Right renal cortex interstitium (tissue), 3 donors: ENCODE measurements at places on chromosomes 2 and 18. TPM values are rescaled to one million over a fixed set of nuclear protein-coding genes. Genes with fewer than 3 reads are reported as not detected.

LAMA1 gene
- polyA plus RNA-seq: 72.4 TPM

GRCh38 chr2:73919596-73920228 is 7.0 kb upstream of the DGUOK start:
- no peak for DNase-seq

DNA sequence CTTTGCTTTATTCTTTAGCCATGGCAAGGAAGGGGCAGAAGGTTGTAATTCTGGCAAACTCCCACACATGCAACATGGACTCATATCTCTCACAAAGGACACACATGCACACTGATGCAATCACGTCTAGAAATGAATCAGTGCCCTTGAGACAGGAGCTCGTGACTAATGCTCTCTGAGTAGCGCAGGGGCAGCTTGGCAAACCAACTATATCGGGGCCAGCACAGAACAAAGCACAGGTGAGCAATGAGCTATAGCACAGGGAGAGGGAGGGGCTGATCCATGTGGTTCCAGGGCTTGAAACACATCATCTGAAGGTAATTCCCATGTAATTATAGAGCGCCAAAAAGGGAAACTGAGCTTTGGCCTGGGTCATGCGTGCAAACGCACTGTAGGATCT is 165.2 kb upstream of the KLF7 start:
- DNase-seq: no peak

TDRD15 gene
- polyA plus RNA-seq: 0.06 TPM

GRCh38 chr2:234091883-234092282 is 41.4 kb downstream of the SPP2 start:
- DNase-seq: no peak

DNA sequence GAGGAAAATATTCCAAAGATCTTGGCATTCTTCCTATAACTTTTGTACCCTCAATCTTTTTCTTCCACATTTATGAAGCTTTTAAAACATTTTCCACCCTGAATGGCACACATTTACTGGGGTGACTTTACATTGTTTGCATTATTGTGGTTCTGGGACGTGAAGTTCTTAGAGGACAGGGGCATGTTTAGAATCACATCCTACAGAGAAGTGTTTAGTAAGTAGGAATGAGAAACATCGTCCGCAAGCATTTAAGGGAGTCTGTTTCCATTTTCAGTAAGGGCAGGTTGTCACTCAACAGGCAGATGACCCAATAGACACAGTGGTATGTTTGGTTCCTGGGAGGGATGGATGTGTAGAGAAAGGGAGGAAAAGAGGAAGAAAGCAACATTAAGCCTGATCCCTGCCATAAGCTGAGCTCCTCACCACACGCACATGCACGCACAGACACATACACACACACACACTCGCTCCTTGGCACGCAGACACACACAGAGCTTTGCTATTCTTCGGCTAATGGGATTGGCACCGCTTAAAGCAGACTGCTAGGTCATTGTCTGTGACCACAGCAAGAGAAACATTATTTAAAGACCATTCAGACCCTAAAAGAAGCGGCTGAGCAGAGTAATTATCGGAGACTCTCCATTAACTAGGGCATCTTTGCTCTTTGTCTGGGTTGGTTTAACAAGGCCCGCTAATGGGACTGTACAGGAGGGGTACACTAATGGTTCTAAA is 14.2 kb upstream of the PLEKHM3 start:
- DNase-seq: no peak

- DNase-seq: no peak
Observed at GRCh38 chr18:24180048-24180447, 41.2 kb downstream of the CABYR start.

DNA sequence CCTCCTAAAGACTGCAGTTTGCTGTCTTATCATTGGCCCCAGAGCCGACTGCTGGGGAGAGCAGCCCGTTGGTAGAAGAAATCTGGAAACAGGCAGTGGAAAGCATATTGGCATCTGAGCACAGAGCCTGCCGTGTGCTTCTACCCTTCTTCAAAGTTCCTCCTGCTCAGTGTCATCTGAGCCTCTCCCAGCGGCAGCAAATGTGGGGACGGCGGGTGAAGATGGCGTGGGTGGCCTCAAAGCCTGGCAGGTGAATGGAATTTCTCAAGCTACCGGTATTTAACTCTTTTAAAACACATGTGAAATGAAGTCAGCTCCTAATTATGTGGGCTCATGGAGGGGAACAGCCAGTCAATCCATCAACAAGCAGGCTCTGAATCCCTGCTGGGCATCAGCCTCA is 181.6 kb upstream of the PXDN start:
- DNase-seq: no peak

- DNase-seq: no peak
Observed at GRCh38 chr2:28433935-28434599, 41.4 kb downstream of the FOSL2 start.

SPDYA gene
- 1.1 TPM for polyA plus RNA-seq

- no peak for DNase-seq
Observed at GRCh38 chr2:98188351-98189046, 101.5 kb downstream of the VWA3B start.

VIL1 gene
- polyA plus RNA-seq: 26.9 TPM

FHL2 gene
- polyA plus RNA-seq: 27.8 TPM

- no peak for DNase-seq
Observed at GRCh38 chr2:206920310-206920709, 19.0 kb upstream of the CPO start.

GRCh38 chr2:72797740-72798139 is 28.1 kb downstream of the EXOC6B start:
- no peak for DNase-seq

- DNase-seq: no peak
Observed at GRCh38 chr2:241689306-241689705, 2.7 kb upstream of the DTYMK start.

MEIS1 gene
- 132 TPM for polyA plus RNA-seq

- DNase-seq: no peak
Observed at GRCh38 chr2:79702905-79703304, 190.1 kb downstream of the CTNNA2 start.

USP14 gene
- polyA plus RNA-seq: 63.6 TPM

TMEM163 gene
- 1.1 TPM for polyA plus RNA-seq

TSPYL6 gene
- 0.06 TPM for polyA plus RNA-seq
